ENCODE measurements at places on chromosomes 4 and X.
A peak's percentile ranks its signal among the peaks of the same experiment; 100 is the strongest.

DNA sequence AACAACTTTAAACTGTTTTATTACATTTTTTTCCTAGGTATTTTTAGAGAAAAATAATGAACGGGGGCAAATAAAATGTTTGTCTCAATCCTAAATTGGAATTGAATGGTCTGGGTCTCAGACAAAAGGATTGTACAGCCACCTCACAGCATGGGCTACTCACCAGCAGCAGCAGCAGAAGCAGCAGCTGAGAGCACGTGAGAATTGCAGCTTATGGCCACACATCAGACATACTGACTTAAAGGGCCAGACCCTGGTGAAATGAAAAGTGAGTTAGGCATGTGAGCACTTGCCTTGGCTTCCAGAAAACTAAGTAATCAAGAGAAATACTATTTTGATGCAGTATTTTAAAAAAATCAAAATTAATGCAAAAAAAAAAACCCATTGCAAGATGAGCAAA, 56.6 kb downstream of the AASDH start:
- no peak for DNase-seq

DNA sequence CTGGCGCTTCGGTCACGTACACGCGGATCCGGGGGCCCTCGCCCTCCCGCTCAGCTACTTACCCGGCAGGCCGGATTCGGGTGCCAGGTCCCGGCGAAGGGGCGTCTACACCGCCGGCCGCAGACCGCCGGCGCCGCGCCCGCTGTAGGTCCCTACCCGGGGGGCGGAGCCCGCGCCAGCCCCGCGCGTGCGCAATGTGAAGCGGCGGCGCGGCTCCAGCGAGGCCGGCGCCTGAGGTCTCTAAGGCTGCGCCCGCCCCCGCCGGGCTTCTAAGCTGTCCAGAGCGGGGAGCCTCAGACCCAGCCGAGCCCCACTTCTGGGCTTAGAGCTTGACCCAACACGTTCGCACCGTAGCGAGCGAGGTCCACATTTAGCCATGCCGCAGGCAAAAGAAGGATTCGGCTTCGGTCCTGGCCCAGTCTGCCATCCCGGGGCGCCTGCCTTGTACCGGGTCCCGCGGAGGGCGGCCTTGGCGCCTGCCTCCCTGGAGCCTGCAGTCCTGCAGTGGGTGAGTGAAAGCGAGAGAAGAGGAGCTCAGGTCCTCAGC, at the start of gene ZNF518B:
ZNF518B (minus strand) TSS at position 172 of the 547 bp plus-strand sequence. CDS start 11,098 bp downstream, outside the sequence.
- no peak for DNase-seq

- no peak for DNase-seq
Observed at GRCh38 chr4:10664408-10664807, 20.2 kb downstream of the CLNK start.

DNA sequence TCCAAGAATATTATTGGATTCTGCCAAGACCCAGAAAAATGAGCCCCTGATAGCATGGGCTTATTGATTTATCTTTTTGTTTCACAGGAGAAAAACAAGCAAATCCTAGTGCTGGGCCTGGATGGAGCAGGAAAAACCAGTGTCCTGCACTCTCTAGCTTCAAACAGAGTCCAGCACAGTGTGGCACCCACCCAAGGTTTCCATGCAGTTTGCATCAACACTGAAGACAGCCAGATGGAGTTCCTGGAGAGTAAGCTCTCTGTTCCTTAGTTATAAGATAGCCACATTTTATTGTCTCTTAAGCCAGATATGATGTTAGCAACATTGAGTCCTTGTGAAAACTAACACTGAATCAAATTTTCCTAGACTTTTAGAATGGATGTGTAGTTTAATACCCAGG, 5.5 kb downstream of the ARL9 start:
- DNase-seq, result no peak

- no peak for DNase-seq
Observed at GRCh38 chr4:7839856-7840255, 99.8 kb downstream of the AFAP1 start.

DNA sequence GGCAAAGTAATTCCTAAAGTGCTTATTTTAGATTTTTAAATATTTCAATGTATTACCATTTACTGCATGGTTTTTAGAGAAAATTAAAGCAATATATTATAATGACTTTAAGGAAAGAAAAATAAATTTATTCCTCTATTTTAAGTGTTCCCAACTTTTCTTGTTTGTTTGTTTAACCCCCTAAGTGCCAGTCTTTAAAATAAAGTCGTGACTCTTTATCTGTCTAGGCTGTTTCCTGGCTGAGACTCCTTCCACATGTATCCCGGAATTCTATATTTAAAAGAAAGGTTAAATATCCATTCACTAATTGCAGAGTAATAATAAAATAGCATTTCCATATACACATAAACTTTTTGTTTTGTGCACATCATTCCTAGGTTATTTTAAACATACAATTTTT, 71.2 kb downstream of the GAB1 start:
- no peak for DNase-seq

DNA sequence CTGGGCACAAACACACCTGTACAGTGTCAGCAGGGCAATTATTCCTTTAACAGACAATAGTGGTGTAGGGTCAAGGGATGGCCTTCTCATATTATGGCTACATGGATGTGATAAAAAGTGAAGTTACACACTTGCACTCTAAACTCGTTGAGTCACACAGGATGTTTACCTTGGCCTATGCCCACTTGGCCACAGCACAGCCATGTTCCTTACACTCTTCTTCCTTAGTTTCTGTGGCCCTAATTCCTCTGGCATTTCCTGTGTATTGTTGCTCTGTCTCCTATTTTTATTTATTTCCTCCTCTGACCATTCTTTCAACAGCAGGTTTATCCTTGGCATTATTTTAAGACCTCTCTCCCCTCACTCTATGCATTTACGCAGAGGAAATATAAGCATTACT, 86.8 kb upstream of the NPFFR2 start:
- DNase-seq, result no peak

DNA sequence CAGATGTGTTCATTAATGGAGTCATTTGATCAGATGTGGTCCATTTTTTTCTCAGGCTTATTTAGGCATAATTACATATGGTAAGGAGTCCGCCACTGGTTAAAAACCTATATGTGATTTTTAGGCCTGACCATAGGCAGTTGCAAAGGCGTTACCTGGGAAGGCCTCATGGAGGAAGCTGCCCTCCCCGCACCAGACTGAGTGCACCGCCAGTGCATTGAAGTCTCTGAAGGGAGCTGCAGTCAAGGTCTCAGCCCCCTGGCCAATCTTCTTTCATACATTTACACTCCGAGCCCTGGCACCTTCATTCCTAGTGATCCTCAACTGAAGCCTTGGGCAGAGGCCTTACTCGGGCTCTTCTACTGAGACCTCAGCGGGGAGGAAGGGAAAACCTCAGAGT, 898.2 kb upstream of the AGA start:
- no peak for DNase-seq

GRCh38 chr4:102862016-102862415, 6.8 kb upstream of the CISD2 start:
- no peak for DNase-seq

- DNase-seq, result no peak
Observed at GRCh38 chr4:113684534-113685091, 76.9 kb downstream of the CAMK2D start.

- DNase-seq, result no peak
Observed at GRCh38 chr4:25835384-25835783, 27.4 kb downstream of the SEL1L3 start.

GRCh38 chr4:138910914-138911336, 104.7 kb upstream of the NOCT start:
- DNase-seq, result peak; percentile 80

DNA sequence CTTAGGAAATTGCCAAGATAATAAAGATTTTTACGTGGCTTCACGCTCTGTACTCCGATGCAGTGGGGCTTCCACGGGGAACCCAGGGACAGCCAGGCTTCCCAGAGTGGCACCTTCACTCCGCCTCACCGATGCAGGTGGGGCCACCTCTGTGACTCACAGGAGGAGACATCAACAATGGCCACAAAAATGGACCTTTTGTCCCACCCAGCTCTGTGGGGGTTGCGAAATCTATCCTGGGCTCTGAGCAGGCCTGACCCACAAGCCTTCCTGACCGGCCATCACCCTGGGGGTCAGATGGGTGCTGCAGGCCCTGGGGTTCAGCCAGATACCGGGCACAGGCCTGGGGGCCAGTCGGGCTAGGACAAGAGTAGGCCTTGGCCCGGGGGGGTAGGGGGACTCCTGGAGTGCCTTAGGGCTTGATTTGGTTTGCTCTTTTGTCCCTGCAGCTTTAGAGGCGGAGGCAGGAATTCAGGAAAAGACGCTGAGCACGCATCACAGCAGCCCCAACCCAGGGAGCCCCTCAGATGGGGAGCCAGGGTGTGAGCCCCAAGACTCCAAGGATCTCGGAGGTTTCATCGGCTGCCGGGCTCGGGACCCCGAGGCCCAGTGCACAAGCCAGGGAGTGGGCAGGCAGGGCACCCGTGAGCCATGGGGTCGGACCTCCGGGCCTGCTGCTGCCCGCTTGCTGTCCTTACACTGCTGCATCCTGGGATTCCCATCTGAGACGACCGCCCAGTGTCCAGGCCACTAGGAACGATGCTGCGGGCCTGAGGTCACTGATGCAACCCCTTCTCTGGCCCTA, 136.5 kb upstream of the NKX1-1 start:
- no peak for DNase-seq

DNA sequence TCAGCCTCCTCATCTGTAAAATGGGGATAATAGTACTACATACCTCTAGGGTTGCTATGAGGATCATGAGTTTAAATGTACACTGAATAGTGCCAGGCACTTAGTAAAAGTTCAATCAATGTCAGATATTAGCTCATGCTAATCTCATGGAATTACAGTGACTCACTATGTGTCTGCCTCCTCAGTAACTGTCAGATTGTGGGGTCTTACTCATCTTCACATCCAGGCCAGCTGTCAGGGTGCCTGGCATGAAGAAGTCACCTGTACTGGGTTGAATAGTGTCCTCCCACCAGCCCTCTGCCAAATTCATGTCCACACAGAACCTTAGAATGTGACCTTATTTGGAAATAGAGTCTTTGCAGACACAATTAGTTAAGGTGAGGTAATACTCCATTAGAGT, 54.3 kb upstream of the STIM2 start:
- DNase-seq, result no peak

DNA sequence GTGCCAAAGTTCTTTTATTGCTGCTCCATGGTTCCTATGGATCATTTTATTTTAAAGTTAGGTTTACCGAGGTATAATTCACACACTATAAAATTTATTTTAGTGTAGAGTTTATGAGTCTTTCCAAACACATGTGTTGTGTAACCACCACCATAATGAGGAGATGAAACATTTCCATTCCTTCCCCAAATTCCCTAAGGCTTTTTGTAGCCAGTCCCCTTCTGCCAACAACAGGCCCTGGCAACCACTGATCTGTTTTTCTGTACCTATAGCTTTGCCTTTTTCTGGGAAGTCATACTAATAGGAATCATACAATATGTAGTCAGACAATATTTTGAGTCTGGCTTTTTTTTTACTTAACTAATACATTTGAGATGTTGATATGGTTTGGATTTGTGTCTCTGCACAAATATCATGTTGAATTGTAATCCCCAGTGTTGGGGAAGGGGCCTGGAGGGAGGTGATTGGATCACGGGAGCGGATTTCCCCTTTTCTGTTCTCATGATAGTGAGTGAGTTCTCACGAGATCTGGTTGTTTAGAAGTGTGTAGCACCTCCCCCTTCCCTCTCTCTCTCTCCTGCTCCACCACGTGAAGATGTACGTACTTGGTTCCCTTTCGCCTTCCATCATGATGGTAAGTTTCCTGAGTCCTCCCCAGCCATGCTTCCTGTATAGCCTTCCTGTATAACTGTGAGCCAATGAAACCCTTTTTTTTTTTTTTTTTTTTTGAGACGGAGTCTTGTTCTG, 59.6 kb upstream of the DHX15 start:
- DNase-seq, result no peak

DNA sequence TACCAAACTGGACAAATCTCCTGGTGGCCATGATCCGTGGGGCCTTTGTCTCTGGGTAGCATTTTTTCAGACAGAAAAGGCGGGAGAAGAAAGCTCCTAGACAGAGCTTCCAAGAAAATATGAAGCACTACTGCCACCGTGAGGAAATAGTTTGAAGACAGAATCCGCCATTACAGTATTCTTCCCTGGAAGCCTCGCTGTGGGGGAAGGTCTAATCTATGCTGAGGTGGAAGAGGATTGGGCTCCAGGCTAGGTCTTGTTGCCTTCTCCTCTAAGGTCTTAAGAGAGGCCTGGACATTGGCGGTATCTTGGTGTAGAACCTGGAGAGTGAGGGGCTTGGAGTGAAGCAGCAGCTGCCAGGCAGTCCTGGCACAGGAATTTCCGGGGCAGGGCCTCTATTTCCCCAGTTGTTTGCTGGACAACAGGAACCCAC, 218.9 kb downstream of the OR13H1 start:
- DNase-seq, result no peak

GRCh38 chrX:110803506-110803905, 7.9 kb upstream of the CHRDL1 start:
- peak; percentile 6 for DNase-seq

GRCh38 chr4:16667464-16667863, 231.0 kb downstream of the LDB2 start:
- DNase-seq, result no peak

DNA sequence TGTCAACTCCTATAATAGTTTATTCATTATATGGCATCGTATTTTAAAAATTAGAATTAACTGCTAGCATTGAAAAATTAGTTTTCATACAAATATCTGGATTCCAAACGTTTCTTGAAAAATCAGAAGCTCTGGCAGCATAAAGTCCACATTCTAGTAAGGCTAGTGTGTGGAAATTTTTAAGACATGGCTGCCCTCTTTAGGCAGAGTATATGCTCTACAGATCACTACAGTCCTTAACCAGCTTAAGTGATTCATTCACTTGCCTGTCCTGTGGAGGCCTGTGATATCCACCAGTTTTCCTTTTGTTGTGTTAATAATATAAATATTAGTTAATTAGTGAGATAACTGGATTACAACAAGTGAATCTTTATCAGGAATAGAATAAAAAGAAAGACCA, 287.2 kb downstream of the OPHN1 start:
- DNase-seq, result no peak

- no peak for DNase-seq
Observed at GRCh38 chr4:6125103-6125651, 75.2 kb downstream of the JAKMIP1 start.

DNA sequence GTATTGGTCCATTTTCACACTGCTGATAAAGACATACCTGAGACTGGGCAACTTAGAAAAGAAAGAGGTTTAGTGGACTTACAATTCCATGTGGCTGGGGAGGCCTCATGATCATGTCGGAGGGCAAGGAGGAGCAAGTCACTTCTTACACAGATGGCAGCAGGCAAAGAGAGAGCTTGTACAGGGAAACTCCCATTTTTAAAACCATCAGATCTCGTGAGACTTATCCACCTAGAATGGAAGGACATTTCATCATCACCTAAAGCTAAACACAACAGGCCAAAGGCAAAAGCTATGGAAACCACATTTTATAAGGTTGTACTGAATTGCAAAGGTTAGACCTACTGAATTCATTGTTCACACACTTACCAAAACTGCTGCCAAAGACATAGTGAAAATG, 6.0 kb upstream of the SLC25A43 start:
- no peak for DNase-seq

GRCh38 chrX:4655743-4656142, 942.3 kb upstream of the PRKX start:
- no peak for DNase-seq

Measured in NCI-H1436 treated with DMSO at 0.1 percent for 48 hours (cell line).